ENCODE measurements at places on chromosomes 2 and 18.

- no peak for DNase-seq
These were observed 342.7 kb downstream of the CPS1 start for GRCh38 chr2:210899131-210899530.

DNA sequence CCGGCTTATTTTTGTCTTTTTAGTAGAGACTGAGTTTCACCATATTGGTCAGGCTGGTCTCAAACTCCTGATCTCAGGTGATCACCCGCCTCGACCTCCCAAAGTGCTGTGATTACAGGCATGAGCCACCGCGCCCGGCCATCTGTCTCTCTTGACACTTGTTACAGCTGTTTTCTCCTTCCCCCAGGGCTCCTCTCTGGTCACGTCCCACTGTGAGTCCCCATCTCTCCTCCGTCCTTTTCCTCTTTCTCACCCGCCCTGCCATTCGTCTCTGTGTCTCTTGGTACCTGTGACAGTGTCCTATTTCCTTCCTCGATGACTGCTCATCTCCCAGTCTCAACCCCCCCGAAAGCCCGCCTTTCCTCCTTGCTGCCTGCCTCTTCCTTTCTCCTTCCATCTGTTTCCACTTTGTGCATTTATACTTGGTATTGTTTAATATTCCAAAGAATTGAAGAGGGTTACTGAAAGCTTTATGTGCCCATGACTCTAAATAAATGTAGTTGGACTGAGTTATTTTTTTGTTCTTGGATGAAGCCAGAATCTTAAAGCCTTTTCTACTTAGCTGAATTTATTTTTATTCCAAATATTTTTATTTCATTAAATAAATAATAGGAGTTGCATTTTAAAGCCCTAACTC is 241.5 kb downstream of the SH3RF3 start:
- no peak for DNase-seq

- no peak for DNase-seq
These were observed 92.5 kb downstream of the PTPN4 start for GRCh38 chr2:119852214-119852613.

DNA sequence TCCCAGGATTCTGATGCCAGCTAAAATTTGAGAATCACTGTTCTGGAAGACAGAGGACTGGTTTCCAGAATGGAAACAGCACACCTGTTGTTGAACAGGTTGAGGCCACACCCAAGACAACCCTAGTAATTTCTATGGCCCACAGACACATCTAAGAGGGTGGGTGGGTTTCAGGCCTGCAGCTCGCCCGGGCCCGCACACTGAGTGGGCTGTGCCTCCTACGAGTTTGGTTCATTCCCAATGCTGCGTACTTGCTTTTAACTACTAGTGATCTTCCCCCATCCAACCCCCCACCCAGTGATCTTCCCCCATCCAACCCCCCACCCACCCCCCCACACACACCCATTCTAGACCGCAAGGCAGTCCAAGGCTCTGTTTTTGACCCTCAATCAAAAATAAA is 1.3 kb upstream of the NFU1 start:
- no peak for DNase-seq

DNA sequence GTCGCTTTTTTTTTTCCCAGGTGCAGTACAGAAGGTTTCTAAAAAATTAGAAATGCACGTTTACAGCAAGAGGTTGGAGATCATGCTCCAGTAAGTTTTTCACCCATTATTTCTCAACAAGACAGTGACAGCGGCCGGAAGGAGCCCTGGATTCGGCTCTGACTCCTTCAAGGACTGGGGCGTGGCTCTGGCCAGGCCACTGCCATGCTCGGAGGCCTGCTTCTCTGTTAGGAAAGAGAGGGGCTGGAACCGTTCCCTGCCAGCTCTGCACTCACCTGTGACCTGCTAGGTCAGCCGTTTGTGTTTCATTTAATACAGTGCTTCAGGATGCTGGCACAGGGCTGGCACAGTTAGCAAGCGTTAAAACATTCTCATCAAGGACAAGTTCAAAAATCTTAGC is 6.7 kb upstream of the IAH1 start:
- DNase-seq: no peak

DNA sequence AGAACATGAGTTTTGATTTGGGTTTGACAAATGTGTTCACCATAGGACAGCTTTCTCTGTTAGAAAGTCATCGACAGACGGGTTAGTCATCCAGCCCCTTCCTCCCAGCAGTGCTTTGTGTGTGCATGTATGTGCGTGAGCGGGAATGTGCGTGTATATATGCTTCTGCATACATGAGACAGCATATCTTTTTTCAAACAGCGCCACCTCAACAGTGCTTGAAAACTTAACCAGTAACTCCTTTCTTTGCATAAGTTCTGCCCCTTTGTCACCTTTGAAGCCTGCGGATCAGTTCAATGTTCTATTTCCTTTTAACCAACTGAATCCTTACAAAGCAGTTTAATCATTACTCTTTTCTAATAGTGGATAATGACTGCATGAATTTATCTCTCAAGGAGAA is 351.4 kb downstream of the LPIN1 start:
- no peak for DNase-seq

GRCh38 chr2:176138526-176138922 is 9.0 kb downstream of the HOXD8 start:
- no peak for DNase-seq
